A375 (cell line): ENCODE measurements at places on chromosomes 12 and 14. TPM values are rescaled to one million over a fixed set of nuclear protein-coding genes. Genes with fewer than 3 reads are reported as not detected.

The SERPINA10 gene
- total RNA-seq, result not detected in 2 replicates

The ARF3 gene
- 79.5 and 93.6 TPM in 2 replicates for total RNA-seq

The SPTLC2 gene
- 15.7 and 17.9 TPM in 2 replicates for total RNA-seq

The GNB3 gene
- total RNA-seq, result 0.60 and 1.5 TPM in 2 replicates

The CARMIL3 gene
- 0.34 and 0.41 TPM in 2 replicates for total RNA-seq

The SIX4 gene
- total RNA-seq, result 7.5 and 11.8 TPM in 2 replicates

The ZBTB39 gene
- total RNA-seq, result 7.4 and 8.7 TPM in 2 replicates

The TNFRSF1A gene
- total RNA-seq, result 140 and 153 TPM in 2 replicates

The HECTD1 gene
- total RNA-seq, result 93.4 and 109 TPM in 2 replicates

The CLEC4A gene
- total RNA-seq, result 0.45 TPM in 1 of 2 replicates, not detected in the other

The AJUBA gene
- total RNA-seq, result 63.6 and 64.3 TPM in 2 replicates

The NPFF gene
- not detected in 2 replicates for total RNA-seq

The SIX6 gene
- total RNA-seq, result 0.08 TPM in 1 of 2 replicates, not detected in the other

The KRT3 gene
- not detected in 2 replicates for total RNA-seq

The ASCL1 gene
- not detected in 2 replicates for total RNA-seq

The C1S gene
- total RNA-seq, result 1.2 and 4.3 TPM in 2 replicates

The WNT1 gene
- total RNA-seq, result not detected in 2 replicates

The TOMM20L gene
- total RNA-seq, result not detected in 2 replicates

The CD163L1 gene
- 0.72 and 1.1 TPM in 2 replicates for total RNA-seq

The AQP5 gene
- 0.49 and 0.69 TPM in 2 replicates for total RNA-seq

The KRT82 gene
- not detected in 2 replicates for total RNA-seq

The PTPRQ gene
- 0.08 TPM in 1 of 2 replicates, not detected in the other for total RNA-seq
